Calu3 (cell line): ENCODE measurements at places on chromosomes 2 and 18. TPM values are rescaled to one million over a fixed set of nuclear protein-coding genes. Genes with fewer than 3 reads are reported as not detected.
A peak's percentile ranks its signal among the peaks of the same experiment; 100 is the strongest.

- no peaks in the 10 kb centered on the region for H3K36me3 ChIP-seq
- peaks cover 9% of the 10 kb centered on the region for H3K4me1 ChIP-seq
These were observed 52.4 kb downstream of the RELCH start for GRCh38 chr18:62239475-62239874.

GRCh38 chr2:80185091-80185490 lies 119.5 kb downstream of the LRRTM1 start:
- no peak overlapping the region for H3K27ac ChIP-seq
- H3K36me3 ChIP-seq: no peaks in the 10 kb centered on the region
- H3K4me3 ChIP-seq: no peak overlapping the region

- DNase-seq: no peak
- H3K27ac ChIP-seq: no peak overlapping the region
- H3K27me3 ChIP-seq: no peaks in the 10 kb centered on the region
These were observed 48.7 kb upstream of the FN1 start for GRCh38 chr2:215484570-215484969.

DNA sequence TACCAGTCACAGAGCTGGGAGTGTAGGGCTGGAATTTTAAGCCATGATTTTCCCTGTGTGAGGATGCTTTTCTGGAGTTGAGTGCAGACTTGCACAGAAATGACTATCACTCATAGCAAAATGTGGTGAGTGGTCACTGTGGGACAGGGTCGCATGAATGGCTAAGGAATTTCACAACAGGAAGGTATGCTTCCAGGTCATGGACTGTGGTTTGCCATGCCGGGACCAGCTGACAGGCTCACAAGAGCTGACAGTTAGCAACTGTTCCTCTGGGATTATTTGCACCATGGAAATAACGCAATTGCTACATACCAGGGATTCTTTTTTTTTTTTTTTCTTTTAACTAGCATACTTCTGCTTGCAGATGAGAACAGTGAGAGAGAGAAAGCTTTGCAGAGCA lies 3.8 kb upstream of the UXS1 start:
- H3K27ac ChIP-seq: no peak overlapping the region
- H3K4me3 ChIP-seq: no peak overlapping the region
- H3K27me3 ChIP-seq: peaks cover 11% of the 10 kb centered on the region
- peaks cover 4% of the 10 kb centered on the region for H3K4me1 ChIP-seq

DNA sequence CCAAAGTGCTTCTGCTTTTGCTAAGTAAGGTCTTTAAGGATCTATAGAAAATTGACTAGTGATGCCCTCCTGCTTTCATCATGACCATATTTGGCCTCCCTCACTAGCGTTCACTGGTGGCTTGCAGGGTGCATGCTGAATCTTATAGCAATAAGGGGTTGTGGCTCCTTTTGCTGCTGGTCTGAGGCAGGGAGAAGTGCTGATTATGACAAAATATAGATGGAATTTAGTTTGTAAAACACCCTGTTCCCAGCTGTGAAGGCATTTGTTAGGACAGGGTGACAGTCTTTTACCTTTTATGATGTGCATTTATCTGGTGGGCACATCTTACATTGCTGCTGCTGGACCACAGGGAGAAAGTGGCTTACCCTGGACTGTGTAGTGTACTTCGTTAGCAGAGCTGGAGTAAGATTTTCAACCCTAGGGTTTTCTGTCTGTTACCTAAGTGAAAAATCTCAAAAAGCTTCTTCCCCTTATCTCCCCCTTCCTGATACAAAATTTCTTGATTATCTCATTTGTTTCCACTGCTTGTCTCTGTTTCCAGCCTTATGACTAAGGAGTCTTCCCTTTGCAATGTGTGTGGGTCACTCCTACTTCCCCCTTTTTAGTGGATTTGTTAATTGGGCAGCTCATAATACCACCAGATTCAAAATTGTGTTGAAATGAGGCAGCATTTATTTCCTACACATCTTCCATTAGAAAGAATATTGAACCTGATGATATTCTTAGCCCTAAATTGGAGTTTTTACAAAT lies 21.2 kb upstream of the RPL37A start:
- no peaks in the 10 kb centered on the region for H3K27me3 ChIP-seq
- H3K4me1 ChIP-seq: peaks cover 15% of the 10 kb centered on the region
- peaks cover 10% of the 10 kb centered on the region for H3K36me3 ChIP-seq
- DNase-seq: no peak

GRCh38 chr2:109351164-109351756 lies 222.3 kb downstream of the SH3RF3 start:
- H3K4me1 ChIP-seq: no peaks in the 10 kb centered on the region
- H3K4me3 ChIP-seq: no peak overlapping the region
- peaks cover 76% of the 10 kb centered on the region for H3K27me3 ChIP-seq
- no peak for DNase-seq

DNA sequence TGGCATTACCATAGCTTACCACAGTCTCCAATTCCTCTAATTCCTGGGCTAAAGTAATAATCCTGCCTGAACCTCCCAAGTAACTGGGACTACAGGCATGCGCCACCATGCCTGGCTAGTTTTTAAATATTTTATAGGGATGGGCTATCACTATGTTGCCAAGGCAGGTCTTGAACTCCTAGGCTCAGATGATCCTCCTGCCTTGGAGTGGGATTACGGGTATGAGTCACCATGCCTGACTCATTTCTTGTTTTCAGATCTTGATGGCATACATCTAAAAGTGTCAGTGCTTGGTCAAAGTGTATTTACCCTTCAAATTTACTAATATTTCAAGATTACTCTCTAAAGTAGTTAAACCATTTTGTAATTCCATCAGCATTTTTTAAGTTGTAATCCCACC lies 9.4 kb upstream of the SOCS6 start:
- H3K27ac ChIP-seq: no peak overlapping the region
- no peak for DNase-seq
- no peaks in the 10 kb centered on the region for H3K36me3 ChIP-seq

DNA sequence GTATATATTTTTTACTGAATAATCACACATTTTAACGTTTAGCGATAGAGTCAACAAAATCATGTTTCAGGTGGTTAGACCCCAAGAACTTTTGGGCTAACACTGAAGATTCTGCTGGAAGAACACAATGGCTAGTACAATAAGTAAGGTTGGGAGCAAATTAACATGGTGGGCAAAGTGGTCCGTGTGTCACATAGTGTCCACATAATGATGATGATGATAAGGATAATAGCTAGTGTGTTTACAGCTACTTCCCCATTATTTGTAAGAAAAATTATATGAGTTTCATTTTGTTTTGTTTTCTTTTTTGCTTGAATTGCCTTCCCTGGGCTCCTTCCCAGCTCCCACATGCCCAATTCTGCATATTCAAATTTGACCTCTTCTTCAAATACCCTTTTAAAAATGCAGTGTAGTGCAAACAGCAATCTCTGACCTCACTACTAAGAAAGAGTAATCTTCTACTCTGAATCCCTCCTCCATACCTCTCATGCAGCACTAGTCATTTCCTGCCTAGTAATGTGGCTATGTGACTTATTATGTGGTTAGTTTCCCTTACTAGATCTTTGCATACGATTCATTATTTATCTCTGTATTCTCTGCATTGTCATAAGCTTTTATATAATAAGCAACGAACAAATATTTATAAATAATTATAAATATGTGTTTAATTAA lies 16.9 kb upstream of the VPS54 start:
- H3K36me3 ChIP-seq: no peaks in the 10 kb centered on the region
- H3K4me3 ChIP-seq: no peak overlapping the region
- no peaks in the 10 kb centered on the region for H3K27me3 ChIP-seq
- no peak for DNase-seq
- H3K4me1 ChIP-seq: no peaks in the 10 kb centered on the region

GRCh38 chr2:169087757-169088379 lies 18.5 kb downstream of the DHRS9 start:
- H3K27ac ChIP-seq: no peak overlapping the region
- no peaks in the 10 kb centered on the region for H3K27me3 ChIP-seq
- H3K4me1 ChIP-seq: peaks cover 38% of the 10 kb centered on the region
- H3K36me3 ChIP-seq: peaks cover 11% of the 10 kb centered on the region
- no peak overlapping the region for H3K4me3 ChIP-seq

DNA sequence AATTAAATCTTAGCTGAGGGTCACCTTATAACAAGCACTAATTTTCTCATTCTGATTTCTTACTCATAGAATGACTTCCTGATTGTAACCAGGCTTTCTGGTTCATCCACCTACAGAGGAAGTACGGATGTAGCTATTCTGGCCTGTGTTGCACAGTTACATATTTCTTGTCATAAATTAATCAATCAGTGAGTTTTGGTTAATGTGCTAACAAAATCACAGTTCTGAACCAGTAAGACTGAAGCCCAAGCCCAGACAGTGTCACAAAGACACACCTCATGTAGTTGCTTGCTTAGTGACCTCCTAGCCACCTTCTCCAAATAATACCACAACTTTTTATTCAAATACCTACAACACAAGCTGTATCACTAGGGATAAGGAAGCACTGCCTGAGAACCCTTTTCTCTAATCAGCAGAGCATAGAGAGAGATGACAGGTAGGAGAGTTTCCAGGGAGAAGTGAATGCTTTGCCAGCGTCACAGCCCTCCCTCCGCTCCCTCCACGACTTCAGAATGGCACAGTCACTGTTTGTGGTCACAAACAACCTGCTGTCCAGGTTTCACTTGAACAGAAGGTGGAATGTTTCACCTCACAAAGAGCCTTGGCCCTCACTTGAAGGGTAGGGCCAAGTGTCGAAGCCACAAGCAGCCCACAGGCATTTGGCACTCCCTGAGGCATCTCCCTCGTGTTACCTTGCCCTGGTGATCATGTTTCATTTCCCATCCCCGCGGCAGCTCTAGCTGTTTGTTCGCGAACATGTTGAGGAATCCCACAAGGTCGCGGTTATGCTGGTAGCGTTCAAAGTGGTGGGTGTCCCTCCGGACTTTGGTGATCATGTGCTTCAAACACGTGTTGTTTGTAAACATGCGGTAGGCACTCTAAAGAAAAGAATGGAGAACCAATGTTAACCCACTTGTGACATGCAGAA lies 120.8 kb upstream of the STK17B start:
- H3K27ac ChIP-seq: peak overlapping the region; percentile 99
- no peaks in the 10 kb centered on the region for H3K27me3 ChIP-seq
- peaks cover 27% of the 10 kb centered on the region for H3K36me3 ChIP-seq

DNA sequence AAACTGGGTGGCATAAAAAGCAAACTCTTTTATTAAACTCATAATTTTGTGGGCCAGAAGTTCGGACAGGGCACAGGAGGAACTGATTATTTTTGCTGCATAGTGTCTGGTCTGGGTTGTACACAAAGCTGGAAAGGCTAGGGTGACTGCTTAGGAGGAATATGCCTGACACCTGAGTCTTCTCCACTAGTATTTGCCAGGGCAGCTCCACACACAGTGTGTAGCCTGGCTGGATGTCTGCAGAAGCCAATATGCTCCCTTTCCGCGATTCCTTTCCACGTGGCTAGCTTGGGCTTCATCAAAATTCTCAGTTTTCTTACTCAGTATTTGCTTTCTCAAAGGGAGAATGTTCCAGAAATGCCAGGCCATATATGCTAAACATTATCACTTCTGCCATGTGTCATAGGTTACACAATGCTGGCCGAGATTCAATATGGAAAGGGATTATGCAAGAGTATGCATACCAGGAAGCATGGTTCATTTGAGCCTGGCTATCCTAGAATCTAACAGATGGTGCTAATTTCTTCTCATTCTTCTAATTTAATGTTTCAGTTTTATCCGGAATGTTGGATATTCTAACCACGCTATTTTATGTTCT lies 142.7 kb upstream of the DOK6 start:
- no peaks in the 10 kb centered on the region for H3K27me3 ChIP-seq
- no peak overlapping the region for H3K27ac ChIP-seq
- H3K4me3 ChIP-seq: no peak overlapping the region
- H3K4me1 ChIP-seq: no peaks in the 10 kb centered on the region
- DNase-seq: no peak
- no peaks in the 10 kb centered on the region for H3K36me3 ChIP-seq

- no peaks in the 10 kb centered on the region for H3K36me3 ChIP-seq
- DNase-seq: no peak
- H3K4me1 ChIP-seq: no peaks in the 10 kb centered on the region
- H3K27ac ChIP-seq: no peak overlapping the region
- H3K27me3 ChIP-seq: no peaks in the 10 kb centered on the region
- H3K4me3 ChIP-seq: no peak overlapping the region
These were observed 175.5 kb downstream of the ZNF407 start for GRCh38 chr18:74773171-74773624.

DNA sequence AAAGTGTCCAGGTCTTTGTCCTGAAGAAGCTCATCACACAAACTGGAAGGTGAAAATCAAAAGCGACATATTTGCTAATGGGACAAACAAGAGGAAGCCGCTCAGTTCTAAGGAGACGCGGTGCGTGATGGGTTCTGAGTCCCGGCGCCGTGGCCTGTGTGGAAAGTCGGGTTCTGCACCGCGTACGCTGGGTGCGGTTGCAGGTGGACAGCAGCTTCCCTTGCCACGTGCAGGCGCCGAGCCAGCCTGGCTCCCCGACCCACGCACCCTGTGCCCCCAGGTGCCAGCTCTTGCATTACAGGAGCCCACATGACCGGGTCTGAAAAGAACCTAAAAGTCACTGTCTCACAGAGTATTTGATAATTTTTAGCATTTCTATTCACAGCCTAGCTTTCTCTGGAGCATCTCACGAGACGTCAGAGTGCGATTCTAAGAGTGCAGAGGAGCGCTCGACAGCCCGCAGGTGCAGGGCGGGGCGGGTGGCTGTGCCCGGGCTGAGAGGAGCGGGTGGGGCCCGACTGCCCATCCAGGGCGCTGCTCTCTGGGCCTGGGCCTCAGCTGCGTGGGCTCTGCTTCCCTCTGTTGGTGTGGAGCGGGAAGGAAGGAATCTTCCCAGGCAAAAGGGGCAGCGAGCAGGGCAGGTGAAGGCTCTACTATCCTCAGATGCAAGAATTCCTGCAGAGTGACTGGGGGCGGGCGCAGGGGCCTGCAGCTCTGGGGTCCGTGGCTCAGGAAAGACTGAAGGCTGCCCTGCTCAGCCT lies 39.4 kb downstream of the MYT1L start:
- H3K27me3 ChIP-seq: no peaks in the 10 kb centered on the region
- no peak overlapping the region for H3K27ac ChIP-seq
- no peaks in the 10 kb centered on the region for H3K4me1 ChIP-seq
- no peak for DNase-seq

GRCh38 chr2:96389736-96390135 lies 54.2 kb downstream of the NCAPH start:
- no peak for DNase-seq
- no peak overlapping the region for H3K4me3 ChIP-seq
- no peak overlapping the region for H3K27ac ChIP-seq

GRCh38 chr2:160363961-160364360 lies 129.6 kb downstream of the RBMS1 start:
- no peak overlapping the region for H3K4me3 ChIP-seq
- DNase-seq: no peak
- peaks cover 25% of the 10 kb centered on the region for H3K4me1 ChIP-seq
- no peak overlapping the region for H3K27ac ChIP-seq

CCDC150 gene
- total RNA-seq: 20.2 and 21.7 TPM in 2 replicates

FRZB gene
- total RNA-seq: 0.20 and 0.21 TPM in 2 replicates

CHRND gene
- not detected in 2 replicates for total RNA-seq

ARHGAP28 gene
- total RNA-seq: not detected in 2 replicates

CLEC4F gene
- not detected in 2 replicates for total RNA-seq

OR6B2 gene
- total RNA-seq: not detected in 2 replicates

C2orf69 gene
- total RNA-seq: 15.2 and 16.2 TPM in 2 replicates

SCLY gene
- total RNA-seq: 37.5 and 38.2 TPM in 2 replicates

SERPINB3 gene
- total RNA-seq: 0.34 and 0.68 TPM in 2 replicates
